Uterine smooth muscle cell (primary cell): ENCODE measurements at places on chromosomes 7 and 10. TPM values are rescaled to one million over a fixed set of nuclear protein-coding genes. Genes with fewer than 3 reads are reported as not detected.

The BTBD16 gene
- total RNA-seq, result not detected in 2 replicates

The TMEM140 gene
- total RNA-seq, result 6.2 and 11.1 TPM in 2 replicates

The BCCIP gene
- 52.5 and 78.0 TPM in 2 replicates for total RNA-seq

The TUBB8 gene
- not detected in 2 replicates for total RNA-seq

The HTR5A gene
- under 0.01 TPM in 1 of 2 replicates, not detected in the other for total RNA-seq

The MSMB gene
- 0.62 TPM in 1 of 2 replicates, not detected in the other for total RNA-seq
